ENCODE measurements at places on chromosomes 12 and 14.

GRCh38 chr12:70248876-70249275 lies 5.6 kb downstream of the CNOT2 start:
- no peak for DNase-seq

GRCh38 chr14:24136684-24137528 lies 912 bp downstream of the PSME1 start:
- peak; percentile 13 for DNase-seq

DNA sequence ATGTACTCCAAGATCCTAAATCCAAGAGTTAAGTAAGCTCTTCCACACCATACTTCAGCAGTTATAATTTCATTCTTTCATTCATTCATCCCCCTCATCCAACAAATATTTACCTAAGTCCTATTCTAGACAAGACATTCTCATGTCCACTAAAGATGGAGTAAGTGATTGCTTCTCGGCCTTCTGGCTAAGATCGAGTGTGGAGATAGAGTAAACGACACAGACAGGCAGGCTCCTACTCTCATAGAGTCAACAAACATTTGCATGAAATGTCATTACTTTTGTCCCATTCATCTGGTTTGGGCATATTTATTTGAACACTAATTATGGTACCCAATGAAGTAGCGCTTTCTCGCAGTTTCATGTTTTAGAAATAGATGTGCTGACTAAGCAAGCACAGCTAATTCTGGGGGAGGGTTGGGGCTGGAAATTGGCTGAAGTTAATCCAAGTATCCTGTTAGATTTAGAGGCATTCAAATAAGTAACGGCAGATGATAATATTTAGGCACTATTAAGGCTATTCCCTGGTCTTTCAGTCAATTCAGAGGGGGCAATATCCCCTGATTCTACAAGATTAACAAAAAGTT lies 176.5 kb downstream of the CEP128 start:
- no peak for DNase-seq

- no peak for DNase-seq
Measured at GRCh38 chr14:33062881-33063280, 124.2 kb downstream of the NPAS3 start.

- no peak for DNase-seq
Measured at GRCh38 chr12:91171476-91171875, 11.1 kb downstream of the DCN start.

GRCh38 chr12:126874427-126875026 lies 1392.4 kb upstream of the TMEM132C start:
- peak; percentile 70 for DNase-seq

DNA sequence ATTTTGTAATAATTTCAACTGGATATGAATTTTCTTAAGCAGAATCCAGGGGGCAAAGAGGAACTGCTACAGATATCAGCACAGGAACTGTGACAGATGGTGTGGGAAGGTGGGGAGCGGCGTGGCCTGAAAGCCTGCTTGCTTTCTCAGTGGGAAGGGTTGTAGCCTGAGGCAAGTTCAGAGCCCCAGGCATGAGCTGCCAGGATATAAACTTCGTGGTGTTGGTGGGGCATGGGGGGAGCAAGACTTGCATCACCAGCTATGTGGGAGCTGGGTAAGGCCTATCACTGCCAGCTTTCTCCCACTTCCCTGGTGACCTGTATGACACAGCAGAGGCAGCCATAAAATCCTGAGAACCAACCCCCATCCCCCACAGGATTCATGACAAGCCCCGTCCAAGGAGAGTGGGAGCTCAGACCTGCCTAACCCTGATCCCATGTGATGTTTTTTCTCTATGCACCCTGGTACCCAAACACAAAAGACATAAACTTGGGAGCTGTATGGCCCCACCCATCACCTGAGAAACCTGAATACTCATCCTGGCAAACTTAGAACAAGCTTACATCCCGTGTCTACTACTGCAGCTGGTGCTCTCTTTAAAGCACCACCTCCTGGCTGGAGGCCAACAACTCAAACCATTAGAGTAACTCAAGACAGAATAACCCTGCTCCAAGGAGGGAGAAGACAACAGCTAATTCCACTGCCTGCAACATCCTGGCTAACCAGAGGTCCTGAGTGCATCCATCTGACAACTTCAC lies 16.5 kb downstream of the CLEC1A start:
- DNase-seq, result no peak

DNA sequence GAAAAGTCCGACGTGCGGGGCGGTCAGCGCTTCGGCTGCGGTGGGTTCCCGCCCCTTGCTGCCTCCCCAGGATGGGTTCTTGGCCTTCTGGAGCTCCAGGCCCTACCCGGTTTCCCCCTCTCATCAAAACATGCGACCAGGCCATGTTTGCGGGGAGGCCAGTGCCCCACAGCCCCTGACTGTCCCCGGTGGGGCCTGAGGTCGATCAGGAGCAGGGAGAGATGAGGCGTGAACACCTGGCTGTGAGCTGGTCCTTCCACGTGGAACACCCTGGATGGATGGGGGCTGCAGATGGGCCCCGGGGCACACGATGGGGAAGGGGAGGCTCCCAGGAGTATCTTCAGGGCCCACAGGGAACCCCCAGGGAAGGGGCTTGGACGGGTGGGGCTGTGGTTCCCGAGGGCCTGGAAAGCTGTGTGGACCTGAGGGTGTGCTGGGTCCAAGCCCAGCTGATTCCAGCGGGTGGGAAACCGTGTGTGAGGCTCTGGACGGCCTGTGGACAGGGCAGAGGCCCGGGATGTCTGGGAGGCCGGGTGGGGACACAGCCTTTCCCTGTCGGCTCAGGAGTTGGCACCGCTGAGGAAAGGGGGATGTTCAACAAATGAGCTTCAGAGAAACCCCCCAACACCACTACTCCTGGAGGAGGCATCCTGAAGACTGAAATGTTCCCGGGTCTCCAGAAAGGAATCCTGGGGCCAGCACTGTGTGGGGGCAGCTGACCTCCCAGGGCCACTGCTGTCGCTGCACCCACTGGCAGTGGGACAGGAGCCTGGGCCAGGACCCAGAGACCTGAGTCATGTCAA lies 187.0 kb upstream of the C14orf180 start:
- no peak for DNase-seq

DNA sequence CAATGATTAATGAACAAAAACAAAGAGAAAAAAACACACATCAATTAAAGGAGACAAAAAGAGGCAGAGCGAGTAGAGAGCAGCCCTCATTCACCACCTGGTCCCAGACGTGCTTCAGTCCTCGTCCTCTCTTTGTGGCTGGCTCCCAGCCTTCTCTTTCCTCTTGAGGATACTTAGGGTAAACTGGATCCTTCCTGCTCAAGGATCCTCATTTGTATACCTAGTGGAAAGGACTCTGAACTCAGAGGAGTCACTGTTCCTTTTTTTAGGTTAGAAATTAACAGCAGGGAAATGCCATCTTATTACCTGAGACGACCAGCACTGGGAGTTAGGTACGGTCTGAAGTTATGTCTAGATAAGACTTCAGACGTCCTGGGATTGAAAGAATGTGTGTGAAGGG lies 9.7 kb downstream of the MLEC start:
- DNase-seq, result no peak

DNA sequence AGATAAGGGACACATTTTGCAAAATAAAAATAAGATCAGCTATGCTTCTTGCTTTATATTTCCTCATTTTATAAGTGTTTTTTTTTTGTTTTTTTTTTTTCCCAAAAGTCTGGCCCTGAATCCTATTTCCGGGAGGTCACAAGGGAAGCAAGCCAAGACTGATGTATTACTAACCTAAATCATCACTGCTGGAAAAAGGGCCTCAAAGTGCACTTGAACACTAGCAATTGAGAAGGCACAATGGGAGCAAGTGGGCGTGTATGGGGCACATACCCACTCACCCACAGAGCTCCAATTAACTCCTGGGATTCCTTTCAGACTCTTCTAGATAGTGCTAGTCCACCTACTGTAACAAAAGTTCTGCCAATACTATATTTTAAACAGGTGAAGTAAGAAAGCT lies 58.8 kb downstream of the STON2 start:
- no peak for DNase-seq

DNA sequence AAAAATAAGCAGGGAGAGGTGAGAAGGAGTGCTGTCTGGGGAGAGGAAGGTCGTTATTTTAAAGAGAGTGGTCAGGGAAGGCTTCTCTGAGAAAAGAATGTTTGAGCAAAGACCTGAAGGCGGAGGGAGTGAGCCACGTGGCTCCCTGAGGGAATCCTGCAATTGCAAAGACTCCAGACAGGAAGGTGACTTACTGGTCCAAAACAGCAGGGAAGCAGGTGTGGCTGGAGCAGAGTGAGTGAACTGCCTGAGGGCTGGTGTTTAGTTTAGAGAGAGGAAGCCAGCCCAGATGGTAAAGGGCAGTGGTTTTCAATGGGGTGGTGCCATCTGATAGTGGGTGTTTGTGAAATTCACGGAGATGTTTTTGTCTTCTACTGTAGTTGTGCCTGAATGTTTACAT lies 58.8 kb upstream of the LTA4H start:
- peak; percentile 76 for DNase-seq

- no peak for DNase-seq
Measured at GRCh38 chr14:31166271-31166561, 41.4 kb downstream of the HECTD1 start.

GRCh38 chr12:124397807-124398577 lies 103.1 kb downstream of the RFLNA start:
- DNase-seq, result no peak

GRCh38 chr12:99195474-99195873 lies 452.1 kb upstream of the GARIN6 start:
- DNase-seq, result peak; percentile 45

DNA sequence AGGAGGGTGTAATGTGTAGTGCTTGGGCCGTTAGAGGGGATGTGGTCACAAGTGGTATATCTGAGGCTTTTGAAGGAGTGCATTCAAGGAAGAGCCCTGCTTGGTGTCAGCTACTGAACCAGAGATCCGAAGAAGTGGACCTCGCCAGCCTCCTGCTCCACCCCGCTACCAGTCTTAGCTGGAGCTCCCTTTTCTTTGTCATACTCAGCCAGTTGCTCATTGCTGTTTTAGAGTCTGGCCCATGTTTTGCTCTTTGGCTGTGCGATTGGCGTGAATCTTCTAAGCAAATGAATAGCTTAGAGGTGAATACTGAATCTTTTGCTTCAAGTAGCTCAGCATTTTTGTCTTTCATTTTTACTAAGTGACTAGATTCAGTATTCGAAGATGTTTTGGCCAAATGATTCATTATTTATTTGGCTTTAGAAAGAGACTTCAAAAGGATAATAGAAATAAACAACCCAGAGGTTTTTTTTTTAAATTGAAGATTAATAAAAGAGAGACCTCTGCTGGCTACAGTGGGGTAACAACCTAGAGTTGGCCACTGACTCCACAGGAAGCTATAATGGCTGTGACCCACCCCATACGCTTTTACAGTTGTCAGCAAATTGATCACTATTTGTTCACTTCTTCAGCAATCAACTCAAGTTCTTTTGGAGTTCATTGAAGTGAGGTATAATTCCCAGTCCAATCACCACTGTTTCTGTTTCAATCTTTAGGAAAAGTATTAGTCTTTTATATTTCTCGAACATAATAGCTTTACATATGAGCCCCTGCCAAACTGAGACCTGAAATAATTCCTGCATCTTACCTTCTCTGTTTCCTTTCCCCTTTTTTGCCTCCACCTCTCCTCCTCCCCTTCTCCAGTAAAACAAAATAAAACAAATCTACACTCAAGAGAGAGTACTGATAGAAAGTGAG lies 19.9 kb downstream of the CDKN1B start:
- DNase-seq, result peak; percentile 75

DNA sequence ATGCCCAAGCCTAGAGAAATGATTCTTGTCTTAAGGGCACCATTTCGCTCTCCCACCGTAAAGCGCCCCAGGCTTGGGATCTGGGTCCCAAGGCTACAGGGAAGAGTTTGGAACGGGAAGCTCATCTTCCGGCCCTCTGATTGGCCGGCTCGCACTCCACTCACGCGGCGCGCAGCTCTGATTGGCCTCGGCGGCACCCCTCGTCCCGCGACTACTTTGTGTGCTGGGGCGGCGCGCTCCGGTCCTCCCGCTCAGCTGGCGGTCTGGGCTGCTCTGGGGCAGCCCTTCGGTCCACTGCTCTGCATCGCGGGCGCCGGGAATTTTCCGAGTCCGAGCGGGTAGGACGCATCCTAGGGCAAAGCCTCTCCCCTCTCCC lies 886 bp upstream of the FUT8 start:
- peak; percentile 97 for DNase-seq

- DNase-seq, result no peak
Measured at GRCh38 chr12:64170024-64170423, 52.1 kb downstream of the KICS2 start.

DNA sequence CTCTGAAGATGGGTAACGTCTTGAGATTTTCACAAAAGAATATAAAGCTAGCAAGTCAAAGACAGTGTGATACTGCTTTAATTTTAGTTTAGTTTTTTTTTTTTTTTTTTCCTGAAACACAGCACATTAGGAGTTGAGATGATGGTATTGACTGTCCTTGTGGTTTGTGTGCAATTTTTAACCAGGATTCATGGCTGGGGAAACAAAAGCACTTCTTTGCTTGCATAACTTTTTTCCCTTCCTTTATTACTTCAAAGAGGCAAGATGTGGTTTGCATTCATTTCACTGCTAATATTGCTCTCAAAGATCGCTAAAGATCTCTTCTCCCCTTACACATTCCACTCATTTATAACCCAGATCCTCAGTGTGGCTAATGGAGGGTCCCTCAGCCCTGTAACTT lies 157.1 kb upstream of the PZP start:
- no peak for DNase-seq

- DNase-seq, result no peak
Measured at GRCh38 chr12:32559434-32559833, 119.7 kb upstream of the DNM1L start.

- no peak for DNase-seq
Measured at GRCh38 chr12:87921621-87922020, 107.6 kb downstream of the C12orf50 start.

GRCh38 chr12:116982791-116983411 lies 72.2 kb downstream of the FBXW8 start:
- DNase-seq, result no peak

- DNase-seq, result no peak
Measured at GRCh38 chr12:109491671-109492070, 14.2 kb downstream of the UBE3B start.

Measured in GM23338 (cell line).